WTC11 (cell line): ENCODE measurements at places on chromosomes 4 and X.

DNA sequence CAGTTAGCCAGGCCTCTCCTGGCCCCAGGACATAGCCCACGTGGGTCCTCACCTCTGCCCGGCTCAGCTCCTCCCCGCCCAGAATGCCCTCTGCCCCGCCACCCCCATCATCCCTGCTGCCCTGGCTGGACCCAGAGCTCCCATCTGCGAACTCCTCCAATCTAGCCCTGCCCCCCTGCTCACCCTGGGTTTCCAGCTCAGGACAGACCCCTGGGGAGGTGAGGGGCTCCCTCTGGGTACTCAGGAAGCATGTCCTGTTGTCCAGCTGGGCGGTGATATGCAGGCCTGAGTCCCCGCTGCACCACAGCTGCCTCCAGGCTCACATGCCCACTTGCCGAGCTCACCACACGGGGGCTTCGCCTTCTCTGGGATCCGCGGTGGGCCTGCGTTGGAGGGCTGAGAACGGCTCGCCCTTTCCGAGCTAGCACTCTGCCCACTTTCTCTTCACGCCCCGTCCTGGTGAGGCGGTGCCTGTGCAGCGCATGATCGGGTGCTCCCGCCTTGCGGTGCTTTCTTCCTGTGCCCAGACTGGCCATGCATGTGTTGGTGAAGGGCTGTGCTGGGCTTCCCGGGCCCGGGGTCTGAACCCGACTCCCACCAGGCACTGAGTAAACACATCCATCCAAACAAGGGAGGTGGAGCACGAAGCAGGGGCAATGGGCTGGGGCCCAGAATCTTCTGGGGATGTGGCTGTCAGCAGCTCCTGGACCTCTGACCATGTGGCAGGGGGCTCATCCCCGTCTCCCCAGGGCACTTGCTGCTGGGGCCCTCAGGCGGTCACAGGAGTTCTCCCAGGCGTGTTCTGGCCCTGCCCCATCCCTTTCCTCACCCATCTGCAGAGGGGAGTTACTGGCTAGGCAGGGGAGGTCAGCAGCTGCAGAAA is 74.3 kb downstream of the RGS12 start:
- DNase-seq = no peak

GRCh38 chr4:180057299-180057721 is 2185.9 kb upstream of the TENM3 start:
- peak; percentile 25 for DNase-seq

- DNase-seq = no peak
Observed at GRCh38 chrX:154661899-154662298, 8.5 kb upstream of the CTAG2 start.

- DNase-seq = no peak
Observed at GRCh38 chrX:70470850-70471289, 26.2 kb downstream of the DLG3 start.

GRCh38 chr4:184568770-184569169 is 80.5 kb downstream of the CASP3 start:
- DNase-seq = no peak

- DNase-seq = no peak
Observed at GRCh38 chrX:15511563-15511962, 11.0 kb downstream of the BMX start.

GRCh38 chr4:15653420-15653819 is 1.7 kb downstream of the FBXL5 start:
- DNase-seq = no peak

DNA sequence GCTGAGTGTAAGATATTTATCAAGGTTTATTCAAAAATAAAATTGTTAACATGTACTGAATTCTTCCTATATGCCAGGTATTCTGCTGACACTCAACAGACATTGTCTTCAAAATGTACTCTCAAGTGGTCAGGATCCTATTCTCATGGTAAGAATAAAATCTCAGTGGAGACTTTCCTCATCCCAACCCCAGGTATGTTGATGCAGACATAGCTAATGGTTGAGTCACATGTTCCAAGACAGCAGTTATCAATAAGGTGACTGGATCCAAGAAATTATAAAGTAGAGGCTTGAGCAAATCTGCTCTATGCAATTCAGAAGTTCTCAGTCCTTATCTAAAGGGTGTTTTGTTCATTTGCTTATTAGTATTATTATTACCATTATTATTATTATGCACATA is 115.2 kb upstream of the GABRA2 start:
- DNase-seq = no peak

- DNase-seq = no peak
Observed at GRCh38 chr4:150938417-150938816, 76.7 kb downstream of the LRBA start.

GRCh38 chr4:112637552-112637866 is 566 bp downstream of the LARP7 start:
- no peak for DNase-seq

- DNase-seq = no peak
Observed at GRCh38 chrX:70231666-70232065, 2.8 kb upstream of the AWAT1 start.

DNA sequence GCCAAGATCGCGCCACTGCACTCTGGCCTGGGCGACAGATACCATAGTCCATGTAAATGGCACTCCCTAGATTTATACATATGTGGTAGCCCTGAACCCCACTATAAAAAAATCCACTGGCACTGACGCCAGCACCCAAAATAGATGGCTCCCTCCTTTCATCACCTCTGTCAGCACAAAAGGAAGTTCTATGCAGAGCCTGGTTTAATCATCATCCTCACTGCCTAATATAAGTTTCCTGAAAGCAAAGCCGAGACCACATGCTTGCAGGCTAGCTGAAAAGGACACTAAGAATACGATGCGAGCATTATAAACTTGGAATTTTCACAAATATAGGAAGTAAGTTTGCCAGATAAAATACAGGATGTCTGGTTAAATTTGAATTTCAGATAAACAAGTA is 27.5 kb upstream of the DOCK11 start:
- DNase-seq = no peak

DNA sequence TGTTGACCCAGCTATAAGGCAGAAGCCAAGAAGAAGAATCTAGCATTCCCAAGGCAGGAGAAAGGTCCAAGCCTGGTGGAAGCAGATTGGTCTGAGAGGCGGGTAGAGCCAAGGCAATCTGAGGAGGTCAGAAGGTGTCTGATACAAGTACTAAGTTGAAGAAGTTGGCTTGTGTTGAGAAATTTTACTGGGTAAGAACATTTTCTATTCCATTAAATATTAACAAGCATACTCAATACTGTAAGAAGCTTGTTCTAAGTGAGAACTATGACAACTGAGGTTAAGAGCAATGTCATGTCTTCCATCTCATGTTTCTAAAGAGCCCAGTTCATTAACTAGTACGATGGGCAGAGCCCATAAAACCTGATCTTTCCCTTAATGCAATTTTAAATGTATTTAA is 75.0 kb downstream of the FAM13A start:
- DNase-seq = no peak

GRCh38 chr4:66855956-66856355 is 689.3 kb downstream of the CENPC start:
- no peak for DNase-seq

- no peak for DNase-seq
Observed at GRCh38 chr4:143360838-143361625, 24.4 kb downstream of the GAB1 start.

DNA sequence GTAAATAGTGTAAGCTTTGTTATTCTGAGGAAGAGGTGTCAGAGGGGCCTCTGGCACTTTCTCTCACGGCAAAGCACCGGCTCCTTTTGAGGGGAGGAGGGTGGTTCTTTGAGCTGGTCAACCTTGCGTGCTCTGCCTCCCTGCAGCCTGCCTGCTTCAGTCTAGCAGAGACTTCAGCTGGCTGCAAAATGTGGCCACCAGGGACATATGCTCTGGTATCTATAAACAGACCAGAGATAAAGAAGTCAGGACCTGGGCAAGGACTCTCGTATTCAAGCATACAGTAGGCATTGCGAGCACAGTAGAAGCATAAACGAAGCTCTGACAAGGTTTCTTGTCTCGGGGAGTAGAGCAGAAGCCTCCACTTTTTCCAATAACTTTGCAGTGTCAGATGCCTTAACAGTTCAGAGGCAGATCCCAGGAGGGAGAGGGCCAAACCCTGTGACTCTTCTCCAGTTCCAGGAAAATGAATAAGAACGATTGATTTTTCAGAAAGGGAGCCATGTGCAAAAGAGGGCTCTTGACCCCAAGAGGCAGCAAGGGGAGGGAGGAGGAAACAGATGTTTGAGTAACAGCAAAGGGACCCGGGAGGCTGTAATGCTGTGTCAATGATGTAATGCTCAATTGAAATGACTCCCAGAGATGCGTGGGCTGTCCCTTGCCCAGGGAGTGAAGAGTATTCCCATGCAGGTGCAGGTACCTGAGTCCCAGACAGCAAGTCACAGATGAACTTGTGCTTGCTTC is 57.9 kb upstream of the TEX13D start:
- no peak for DNase-seq

GRCh38 chr4:78749972-78750727 is 26.0 kb upstream of the BMP2K start:
- DNase-seq = no peak

GRCh38 chr4:7806338-7807090 is 133.1 kb downstream of the AFAP1 start:
- DNase-seq = peak; percentile 41

DNA sequence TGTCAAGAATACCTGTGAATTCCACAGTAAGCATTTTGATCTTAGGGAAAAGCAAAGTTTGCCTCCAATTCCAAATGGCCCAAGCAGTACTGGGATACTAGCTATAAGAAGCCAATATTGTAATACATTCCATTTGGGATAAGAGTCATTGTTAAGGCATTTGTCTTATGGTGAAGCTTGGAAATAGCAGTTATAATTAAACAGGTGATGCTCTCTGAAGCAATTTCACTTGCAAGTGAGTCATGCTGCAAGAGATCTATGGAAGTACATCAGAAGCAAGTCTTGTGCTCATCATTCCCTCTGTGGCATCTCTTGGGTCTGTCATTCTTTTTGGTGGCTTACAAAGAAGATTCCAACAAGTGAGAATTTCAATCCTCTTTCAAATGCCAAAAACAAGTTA is 386.4 kb upstream of the RPS6KA3 start:
- DNase-seq = no peak

DNA sequence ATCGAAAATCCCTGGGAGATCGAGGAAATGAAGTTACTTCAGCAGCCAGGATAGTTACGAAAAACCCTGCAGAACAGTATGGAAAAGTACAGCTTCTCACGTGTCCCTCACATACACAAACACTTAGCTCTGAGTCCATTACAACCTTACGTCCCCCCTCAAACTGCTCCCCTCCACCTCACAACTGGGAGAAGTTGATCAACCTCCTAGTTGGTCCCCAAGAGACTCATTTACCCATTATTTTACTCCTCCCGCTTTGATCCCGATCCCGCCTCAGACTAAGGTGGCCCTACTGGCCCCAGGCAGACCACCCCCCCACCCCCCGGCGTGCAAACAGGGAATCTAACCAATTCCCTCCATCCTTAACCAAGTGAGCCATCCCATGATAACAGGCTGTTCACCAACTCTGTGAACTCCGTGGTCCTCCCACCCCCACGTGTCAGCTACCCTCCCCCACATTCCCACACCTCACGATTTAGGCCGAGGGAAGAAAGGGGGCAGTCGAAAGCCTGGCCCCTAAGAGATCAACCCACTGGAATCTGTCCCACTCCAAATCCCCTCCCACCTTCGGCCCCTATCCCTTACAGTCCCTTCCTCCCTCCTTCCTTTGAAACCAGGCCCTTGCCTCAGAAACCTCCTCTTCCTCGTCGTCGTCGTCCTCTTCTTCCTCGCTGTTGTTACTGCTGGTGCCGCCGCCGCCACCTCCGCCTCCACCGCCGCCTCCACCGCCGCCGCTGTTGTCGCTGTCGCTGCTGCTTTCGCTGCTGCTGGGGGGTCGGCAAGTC is 755 bp downstream of the ANKRD17 start:
- no peak for DNase-seq

DNA sequence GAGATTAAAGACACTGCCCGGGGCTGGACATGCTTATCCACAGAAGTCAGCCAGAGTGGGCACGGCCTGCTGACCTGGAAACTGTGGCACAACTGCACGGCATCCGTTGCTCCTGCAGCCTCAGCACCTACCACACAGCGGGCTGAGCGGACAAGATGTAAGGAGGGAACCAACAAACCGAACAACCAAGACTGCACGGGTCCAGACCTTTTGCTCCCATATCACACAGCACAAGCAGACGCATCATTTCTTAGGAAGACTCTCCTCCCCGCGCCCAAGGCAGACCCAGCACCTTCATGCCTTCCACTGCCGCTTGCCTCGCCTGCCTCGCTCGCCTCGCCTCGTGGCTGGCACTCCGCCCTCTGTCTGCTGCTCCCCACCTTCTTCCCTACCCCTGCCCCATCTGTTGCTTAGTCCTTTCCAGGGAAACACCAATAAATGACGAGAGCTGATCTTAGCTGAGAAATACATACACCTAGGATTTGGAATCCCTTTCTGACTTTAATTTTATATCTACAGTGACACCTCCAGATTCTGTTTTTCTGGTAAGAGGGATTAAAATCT is 79.0 kb downstream of the AFAP1 start:
- DNase-seq = peak; percentile 27

DNA sequence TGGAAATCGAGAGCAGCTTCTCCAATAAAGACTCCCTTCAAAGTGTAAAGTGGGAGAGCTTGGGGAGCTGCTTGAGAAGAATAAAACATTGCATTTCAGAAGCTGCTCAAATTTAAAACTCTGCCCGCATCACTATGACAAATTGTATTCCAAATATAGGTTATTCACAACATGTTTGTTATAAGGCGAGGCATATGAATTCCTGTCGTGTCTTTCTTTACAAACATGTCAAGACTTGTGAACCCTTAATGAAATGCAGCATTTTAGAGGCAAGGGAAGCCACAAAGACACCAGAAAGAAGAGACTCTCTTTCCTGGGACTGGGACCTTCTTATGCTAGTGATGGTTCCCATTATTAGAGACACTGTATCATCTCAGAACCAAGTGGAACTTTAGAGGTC is 311.2 kb downstream of the DHX15 start:
- DNase-seq = no peak
